Mesenchymal stem cell (in vitro differentiated cells and primary cell): ENCODE measurements at places on chromosomes 12 and 14.

- no peak for DNase-seq
Observed at GRCh38 chr12:66901138-66901932, 222.5 kb upstream of the GRIP1 start.

DNA sequence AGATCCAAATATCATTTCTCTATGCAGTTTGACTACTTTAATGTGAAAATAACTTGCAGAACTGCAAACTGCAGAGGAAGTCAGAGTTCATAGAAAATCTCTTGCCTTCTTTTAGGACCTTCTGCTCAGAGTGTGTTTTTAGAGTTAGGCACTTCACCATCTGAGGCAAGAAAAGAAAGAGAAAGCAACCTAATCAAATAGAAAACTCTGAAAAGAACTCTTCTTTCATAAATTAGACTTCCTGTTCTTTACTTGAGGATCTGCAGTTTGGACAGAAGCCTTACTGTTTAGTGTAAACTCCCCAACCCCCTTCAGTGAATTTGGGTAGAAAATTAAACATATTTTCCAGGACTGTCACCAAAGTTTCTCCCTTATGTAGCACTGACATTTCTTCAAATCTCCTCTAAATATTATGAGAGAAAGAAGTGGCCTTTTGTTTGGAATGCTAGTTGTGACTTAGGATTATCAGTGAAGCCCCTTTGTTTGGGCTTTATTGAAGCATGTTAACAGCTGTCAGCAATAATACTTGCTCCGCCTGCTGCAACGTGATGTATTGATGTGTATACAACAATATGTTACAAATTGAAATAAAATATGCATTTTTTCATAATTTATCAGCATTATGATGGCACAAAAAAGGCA, 99.5 kb downstream of the PDZRN4 start:
- no peak for DNase-seq

GRCh38 chr12:102652645-102653313, 172.4 kb upstream of the IGF1 start:
- DNase-seq = no peak

DNA sequence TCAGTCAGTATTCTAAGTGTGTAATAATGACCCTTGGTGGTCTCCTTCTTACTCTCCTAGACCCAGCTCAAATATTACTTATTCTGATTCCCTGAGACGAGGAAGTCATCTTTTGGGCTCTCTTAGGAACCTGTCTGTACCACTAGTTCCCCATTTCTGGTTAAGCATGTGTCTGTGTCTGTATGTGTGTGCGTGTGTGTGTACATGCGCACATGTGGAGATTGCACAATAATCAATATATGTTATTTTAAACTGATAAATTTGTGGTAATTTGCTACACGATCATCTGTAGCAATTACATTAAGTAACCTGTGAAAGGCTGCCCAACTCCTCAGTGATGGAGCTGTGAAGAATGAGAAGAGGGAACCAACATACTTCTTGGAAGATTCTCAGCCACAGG, 132.2 kb downstream of the ASCL4 start:
- no peak for DNase-seq

DNA sequence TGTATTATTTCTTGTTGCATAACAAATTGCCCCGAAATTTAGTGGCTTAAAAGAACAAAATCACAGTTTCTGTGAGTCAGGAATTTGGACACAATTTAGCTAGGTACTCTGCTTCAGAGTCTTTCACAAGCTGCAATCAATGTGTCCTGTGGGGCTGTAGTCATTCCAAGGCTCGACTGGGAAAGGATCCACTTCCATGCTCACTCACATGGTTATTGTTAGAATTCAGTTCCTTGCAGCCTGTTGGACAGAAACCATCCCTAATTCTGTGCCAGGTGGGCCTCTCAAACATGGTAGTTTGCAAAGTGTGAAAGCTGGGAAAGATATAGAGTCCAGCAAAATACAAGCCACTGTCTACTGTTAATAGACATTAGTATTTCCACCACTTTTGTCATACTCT, 59.7 kb upstream of the ARID2 start:
- no peak for DNase-seq

GRCh38 chr14:52042371-52043289, 26.2 kb downstream of the NID2 start:
- no peak for DNase-seq

- no peak for DNase-seq
Observed at GRCh38 chr14:64212666-64213065, 81.5 kb downstream of the ESR2 start.

DNA sequence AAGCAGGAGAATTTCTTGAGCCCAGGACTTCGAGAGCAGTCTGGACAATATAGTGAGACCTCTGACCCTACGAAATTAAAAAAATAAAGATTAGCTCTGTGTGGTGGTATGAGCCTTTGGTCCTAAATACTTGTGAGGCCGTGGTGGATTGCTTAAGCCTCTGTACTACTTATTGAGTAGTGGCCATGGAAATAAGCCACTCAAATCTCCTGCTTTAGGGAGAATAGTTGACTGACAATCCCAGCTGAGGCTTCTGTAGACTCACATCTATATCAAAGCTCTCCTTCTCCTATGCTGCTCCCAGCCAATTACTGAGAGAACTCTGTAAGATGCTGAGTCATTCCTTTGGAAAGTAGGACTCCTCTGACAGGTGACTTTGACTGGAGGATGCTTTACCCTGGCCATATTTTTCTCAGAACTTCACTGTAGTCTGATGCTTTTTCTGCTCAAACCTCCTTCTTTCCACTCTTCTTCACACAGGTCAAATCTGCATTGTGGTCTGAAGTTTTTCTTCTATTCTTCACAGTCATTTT, 420.2 kb downstream of the SLC6A15 start:
- no peak for DNase-seq

DNA sequence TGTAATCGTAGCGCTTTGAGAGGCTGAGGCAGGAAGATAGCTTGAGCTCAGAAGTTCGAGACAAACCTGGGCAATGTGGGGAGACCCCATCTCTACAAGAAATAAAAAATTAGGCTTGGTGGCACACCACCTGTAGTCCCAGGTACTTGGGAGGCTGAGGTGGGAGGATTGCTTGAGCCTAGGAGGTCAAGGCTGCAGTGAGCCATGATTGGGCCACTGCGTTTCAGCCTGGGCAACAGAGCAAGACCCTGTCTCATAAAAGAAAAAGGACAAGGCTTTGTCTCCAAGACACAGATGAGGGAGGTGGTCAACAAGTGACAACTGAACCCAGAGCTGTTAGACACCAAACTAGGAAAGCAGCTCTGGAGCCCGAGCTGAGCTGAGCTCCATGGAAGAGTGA, 14.5 kb upstream of the TAMALIN start:
- DNase-seq = no peak

GRCh38 chr12:109737126-109737525, 23.5 kb downstream of the FAM222A start:
- DNase-seq = no peak

DNA sequence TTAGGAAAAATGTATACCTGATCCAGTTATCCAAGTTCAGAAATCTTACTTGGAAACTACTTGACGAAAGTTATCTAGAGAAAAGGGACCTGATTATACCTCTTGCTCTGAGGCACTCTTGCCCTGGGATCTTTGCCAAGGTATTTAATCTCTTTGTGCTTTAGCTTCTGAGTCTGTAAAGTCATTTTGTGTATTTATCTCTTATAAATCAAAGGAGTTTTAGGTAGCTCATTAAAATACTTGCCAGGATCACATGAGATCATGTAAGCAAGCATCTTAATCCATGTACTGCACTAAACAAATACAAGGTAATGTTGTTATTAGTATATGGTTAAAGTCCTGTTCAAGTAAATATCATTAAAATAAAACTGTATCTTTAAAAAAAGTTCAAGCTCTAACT, 147.5 kb downstream of the IPO8 start:
- DNase-seq = no peak

- no peak for DNase-seq
Observed at GRCh38 chr12:106220536-106220935, 27.3 kb downstream of the CKAP4 start.

DNA sequence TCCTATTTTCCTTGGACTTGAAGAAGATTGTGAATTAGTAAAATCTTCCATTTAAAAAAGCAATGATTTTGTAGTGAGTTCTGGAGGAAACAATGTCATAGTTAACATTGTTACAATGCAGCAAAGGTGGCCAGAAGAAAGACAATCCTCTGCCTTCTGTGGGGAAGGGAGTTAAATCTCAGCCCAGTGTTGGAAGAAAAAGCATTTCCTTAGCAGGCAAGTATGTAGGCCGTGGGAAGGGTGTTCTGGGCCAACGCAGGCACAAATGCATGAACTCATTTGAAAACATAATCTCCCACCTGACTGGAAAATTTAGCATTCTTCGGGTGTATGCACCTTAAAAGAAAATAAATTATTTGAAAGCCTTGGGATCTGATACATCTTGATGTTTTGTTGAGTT, 258.6 kb downstream of the ADAMTS20 start:
- no peak for DNase-seq

- no peak for DNase-seq
Observed at GRCh38 chr12:130967636-130968035, 13.9 kb downstream of the ADGRD1 start.

- no peak for DNase-seq
Observed at GRCh38 chr12:115811045-115811444, 466.4 kb downstream of the MED13L start.

DNA sequence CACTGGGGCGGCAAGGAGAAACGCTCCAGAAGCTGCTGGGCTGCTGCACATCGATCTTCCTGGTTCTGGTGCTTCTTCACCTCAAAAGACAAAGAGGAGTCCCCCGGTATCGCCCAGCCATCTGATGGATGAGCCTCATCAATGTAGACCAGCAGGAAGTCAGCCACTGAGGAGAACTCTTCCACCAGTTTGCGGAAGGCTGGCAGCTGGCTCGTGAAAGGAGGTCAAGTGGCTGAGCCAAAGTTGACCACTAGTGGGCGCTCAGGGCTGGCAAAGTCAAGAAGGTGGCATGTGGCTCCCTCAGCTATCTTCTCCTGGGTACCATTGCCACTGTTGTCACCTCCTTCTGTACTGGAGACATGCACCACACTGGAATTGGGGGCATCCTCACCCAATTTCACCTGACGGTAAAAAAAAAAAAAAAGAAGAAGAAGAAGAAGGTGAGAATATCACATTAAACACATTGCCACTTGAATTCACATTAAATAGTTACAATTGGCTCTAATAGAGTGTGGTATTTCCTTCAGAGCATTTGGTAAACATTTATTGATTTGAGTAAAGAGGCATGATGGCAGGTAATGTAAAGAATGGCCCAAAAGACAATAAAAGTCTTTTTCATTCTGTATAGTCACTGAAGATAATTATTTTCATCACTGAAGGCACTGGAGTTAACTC, 8.3 kb downstream of the DIO2 start:
- no peak for DNase-seq

DNA sequence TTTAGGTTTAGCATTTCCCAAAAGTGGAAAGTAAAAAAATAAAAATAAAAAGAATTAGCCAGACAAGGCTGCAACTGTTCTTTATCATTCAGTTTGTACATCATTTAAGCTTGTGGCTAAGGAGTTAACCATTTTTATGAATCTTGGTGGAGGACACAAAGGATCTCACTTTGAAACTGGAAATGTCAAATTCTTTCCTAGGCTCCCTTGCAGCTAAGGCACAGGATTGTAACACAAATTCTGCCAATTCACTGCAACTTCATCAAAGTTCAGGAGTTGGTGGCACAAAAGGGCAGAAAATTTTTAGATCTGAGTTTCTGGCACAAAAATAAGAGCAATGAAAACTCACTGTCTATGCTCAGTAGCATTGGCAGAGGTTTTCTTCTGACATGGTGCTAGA, 211.2 kb upstream of the SYT10 start:
- no peak for DNase-seq

DNA sequence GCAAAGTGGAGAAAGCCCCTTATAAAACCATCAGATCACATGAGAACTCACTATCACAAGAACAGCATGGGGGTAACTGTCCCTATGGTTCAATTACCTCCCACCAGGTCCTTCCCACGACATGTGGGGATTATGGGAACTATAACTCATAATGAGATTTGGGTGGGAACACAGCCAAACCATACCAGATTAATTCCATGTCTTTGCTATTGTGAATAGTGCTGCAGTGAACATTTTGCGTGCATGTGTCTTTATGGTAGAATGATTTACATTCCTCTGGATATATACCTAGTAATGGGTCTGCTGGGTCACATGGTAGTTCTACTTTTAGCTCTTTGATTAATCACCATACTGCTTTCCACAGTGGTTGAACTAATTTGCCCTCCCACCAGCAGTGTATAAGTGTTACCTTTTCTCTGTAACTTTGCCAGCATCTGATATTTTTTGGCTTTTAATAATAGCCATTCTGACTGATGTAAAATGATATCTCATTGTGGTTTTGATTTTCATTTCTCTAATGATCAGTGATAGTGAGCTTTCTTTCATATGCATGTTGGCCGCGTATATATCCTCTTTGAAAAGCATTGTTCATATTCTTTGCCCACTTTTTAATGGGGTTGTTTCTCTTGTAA, 29.7 kb upstream of the SAV1 start:
- no peak for DNase-seq

DNA sequence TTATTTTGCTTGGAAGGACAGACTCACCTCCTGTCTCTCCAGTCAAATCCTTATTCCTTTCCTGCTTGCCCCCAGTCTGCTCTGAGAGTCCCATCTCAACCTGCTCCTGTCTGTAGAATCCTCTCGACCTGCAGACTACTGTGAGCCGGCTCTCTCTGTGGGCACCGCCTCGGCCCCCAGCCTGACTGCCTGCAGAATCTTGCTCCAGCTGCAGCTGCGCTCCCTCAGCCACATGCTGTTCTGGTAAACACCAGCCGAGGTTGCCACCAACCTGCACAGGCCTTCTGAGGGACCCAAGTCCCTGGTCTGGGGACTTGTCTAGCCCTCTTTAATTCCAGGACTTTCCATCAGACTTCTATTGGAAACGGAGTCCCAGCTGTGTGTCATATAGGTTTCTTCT, 44.8 kb upstream of the PRMT8 start:
- DNase-seq = no peak

DNA sequence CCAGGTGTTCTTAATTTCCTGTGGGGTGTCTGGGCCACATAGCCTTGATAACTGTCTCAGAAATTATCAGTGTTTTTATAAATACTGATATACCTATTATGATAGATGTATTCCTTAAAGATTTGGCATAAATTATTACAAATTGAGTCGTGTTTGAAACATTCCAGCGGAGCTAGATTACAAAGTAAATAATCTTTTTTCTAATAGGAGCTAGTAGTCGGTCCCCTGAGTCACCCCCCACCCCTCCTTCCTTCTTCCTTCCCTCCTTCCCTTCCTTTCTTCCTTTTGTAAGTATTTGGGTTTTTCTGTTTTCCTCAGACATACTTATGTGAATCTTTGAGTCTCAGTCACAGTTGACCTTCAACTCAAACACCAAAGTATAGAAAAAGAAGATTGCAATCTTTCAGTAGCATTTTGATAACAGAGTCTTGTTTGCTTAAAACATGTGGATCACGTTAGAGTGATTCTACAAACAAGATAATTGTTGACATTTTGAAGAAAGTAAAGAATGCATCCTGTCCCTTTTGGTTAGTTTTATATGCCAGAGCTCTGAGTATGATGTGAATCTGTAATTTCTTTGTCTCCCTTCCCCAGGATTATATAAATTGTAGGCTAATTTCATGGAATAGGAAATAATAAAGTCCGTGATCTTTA, 264.0 kb downstream of the FUT8 start:
- DNase-seq = no peak
